Stimulated activated CD8-positive, alpha-beta memory T cell treated with anti-CD3 and anti-CD28 coated beads, Interleukin-12 subunit alpha, Interleukin-12 subunit beta, amount 100 ng/mL, for 1 hour (primary cell): ENCODE measurements at places on chromosomes 13 and 19.

DNA sequence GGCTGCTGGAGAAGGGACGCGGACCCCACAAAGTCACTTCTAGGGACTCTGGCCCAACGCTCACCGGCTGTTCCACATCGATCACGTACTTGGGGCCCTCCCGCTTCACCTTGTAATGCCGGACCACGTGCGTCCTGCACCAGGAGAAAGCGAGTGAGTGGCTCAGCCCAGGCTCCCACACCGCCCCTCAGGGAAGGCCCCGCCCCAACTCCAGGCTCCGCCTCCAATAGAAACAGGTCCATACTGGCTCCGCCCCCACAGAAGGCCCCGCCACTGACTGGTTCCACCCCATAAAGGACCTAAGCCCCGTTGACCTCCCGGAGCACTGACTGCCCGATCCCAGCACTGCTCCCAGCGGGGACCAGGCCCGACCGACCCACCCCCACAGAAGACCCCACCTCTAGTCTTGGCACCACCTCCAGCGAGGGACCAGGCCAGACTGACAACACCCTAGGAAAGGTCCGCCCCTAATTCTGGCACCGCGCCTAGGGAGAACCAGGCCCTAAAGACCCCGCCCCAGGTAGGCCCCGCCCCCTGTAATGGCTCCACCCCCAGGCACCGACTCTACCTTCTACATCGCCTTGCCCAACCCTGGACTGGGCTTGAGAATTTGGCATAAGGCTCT lies 11.3 kb downstream of the STAP2 start:
- DNase-seq, result peak; percentile 53

GRCh38 chr13:111920932-111921705 lies 145.8 kb upstream of the SOX1 start:
- DNase-seq, result no peak

GRCh38 chr13:24718192-24718965 lies 38.2 kb downstream of the ATP12A start:
- no peak for DNase-seq

GRCh38 chr13:24129914-24130774 lies 30.4 kb upstream of the SPATA13 start:
- DNase-seq, result no peak

- no peak for DNase-seq
These were observed 98.0 kb downstream of the GADD45B start for GRCh38 chr19:2573916-2574315.

DNA sequence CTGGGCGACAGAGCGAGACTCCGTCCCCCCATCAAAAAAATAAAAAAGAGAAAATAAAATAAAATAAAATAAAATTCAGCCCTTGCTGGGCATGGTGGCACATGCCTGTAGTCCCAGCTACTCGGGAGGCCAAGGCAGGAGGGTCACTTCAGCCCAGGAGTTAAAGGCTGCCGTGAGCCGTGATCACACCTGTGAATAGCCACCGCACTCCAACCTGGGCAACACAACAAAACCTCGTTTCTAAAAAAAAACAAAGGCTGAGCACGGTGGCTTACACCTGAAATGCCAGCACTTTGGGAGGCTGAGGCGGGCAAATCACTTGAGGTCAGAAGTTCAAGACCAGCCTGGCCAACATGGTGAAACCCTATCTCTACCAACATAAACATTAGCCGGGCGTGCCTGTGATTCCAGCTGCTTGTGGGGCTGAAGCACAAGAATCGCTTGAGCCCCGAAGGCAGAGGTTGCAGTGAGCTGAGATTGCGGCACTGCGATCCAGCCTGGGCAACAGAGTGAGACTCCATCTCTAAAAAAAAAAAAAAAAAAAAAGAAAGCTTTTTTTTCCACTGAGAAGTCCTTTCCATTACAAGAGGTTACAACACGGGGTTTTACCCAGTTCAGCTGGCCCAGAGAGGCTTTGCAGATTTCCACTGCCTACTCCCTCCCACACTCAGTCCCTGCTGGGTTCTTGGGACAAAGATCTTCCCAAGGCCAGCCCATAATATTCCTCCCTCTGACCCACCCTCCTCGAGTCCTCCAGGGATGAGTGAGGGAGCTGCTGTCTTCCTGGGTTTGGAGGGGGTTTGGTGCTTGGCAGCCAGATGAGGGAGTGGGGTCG lies 6.4 kb downstream of the ANGPTL4 start:
- DNase-seq, result no peak

DNA sequence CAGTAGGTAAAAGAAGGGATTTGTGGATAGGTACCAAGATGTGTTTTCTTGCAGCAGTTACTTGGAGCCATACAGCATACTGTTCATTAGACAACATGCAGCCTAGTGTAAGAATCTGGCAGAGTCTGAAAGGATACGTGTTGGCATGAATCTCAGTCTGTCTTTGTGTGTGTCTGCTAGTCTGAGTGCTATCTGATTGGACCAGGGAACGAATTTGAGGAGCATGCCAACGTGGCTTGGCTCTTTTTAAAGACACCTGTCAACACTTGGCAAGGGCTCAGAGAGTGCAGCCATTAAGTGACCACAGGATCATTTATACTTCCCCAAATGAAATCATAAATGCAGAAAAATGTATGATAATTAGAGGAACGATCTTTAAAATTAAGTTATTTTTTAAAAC lies 27.6 kb upstream of the ATXN8OS start:
- no peak for DNase-seq

GRCh38 chr13:102176846-102177245 lies 225.0 kb downstream of the FGF14 start:
- no peak for DNase-seq
